ENCODE measurements at places on chromosomes 4 and X.

DNA sequence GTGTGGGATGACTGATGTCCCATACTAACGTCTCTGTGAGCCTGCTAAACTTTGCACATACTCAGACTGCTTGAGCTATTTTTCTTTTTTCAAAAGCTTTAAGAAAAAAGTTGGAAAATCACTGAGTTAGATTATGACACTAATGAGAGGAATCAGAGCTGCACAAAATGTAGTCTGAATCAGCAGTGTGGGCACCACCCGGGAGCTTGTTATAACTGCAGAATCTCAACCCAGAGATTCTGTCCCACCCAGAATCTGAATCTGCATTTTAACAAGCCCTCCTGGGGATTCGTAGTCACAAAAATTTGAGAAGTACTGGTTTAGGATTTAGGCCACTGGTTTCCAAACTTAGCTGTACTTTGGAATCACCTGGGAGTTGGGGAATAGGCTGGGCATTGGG, 102.1 kb upstream of the MID1IP1 start:
- DNase-seq = no peak

GRCh38 chr4:56048702-56049431, 100.1 kb downstream of the CEP135 start:
- no peak for DNase-seq

- no peak for DNase-seq
Observed at GRCh38 chr4:101345271-101345595, 2.1 kb downstream of the PPP3CA start.

GRCh38 chr4:47914926-47915237, 499 bp upstream of the NFXL1 start:
- no peak for DNase-seq

GRCh38 chr4:110266136-110266535, 67.7 kb upstream of the ELOVL6 start:
- DNase-seq = no peak

- DNase-seq = no peak
Observed at GRCh38 chr4:130955520-130955919, 1859.6 kb downstream of the C4orf33 start.

GRCh38 chrX:130418066-130418465, 16.3 kb downstream of the RBMX2 start:
- DNase-seq = no peak

- DNase-seq = no peak
Observed at GRCh38 chrX:3521396-3521795, 174.9 kb upstream of the MXRA5 start.

- no peak for DNase-seq
Observed at GRCh38 chr4:141513866-141514265, 122.5 kb upstream of the IL15 start.
